Thyroid gland (tissue), 4 donors: ENCODE measurements at places on chromosomes 1 and 21. TPM values are rescaled to one million over a fixed set of nuclear protein-coding genes. Genes with fewer than 3 reads are reported as not detected.

Gene KCNJ15
- total RNA-seq, result 29.2 TPM

Gene CYP4X1
- total RNA-seq, result 8.1 TPM

Gene FOXD3
- 0.24 TPM for total RNA-seq

Gene RPTN
- not detected for total RNA-seq

Gene NBL1
- total RNA-seq, result 70.4 TPM

Gene LAMC1
- 150 TPM for total RNA-seq

Gene RGS8
- total RNA-seq, result 5.9 TPM

Gene CLEC20A
- not detected for total RNA-seq

Gene KAZN
- total RNA-seq, result 15.6 TPM

Gene DDAH1
- total RNA-seq, result 47.2 TPM

Gene ANKRD65
- total RNA-seq, result 2.3 TPM

Gene LRRC38
- not detected for total RNA-seq

Gene SLFNL1
- 1.0 TPM for total RNA-seq

Gene CFHR3
- total RNA-seq, result 1.5 TPM

Gene ZSWIM5
- total RNA-seq, result 15.4 TPM

GRCh38 chr1:81209461-81209860 lies 591.3 kb upstream of the ADGRL2 start:
- no peak for DNase-seq

DNA sequence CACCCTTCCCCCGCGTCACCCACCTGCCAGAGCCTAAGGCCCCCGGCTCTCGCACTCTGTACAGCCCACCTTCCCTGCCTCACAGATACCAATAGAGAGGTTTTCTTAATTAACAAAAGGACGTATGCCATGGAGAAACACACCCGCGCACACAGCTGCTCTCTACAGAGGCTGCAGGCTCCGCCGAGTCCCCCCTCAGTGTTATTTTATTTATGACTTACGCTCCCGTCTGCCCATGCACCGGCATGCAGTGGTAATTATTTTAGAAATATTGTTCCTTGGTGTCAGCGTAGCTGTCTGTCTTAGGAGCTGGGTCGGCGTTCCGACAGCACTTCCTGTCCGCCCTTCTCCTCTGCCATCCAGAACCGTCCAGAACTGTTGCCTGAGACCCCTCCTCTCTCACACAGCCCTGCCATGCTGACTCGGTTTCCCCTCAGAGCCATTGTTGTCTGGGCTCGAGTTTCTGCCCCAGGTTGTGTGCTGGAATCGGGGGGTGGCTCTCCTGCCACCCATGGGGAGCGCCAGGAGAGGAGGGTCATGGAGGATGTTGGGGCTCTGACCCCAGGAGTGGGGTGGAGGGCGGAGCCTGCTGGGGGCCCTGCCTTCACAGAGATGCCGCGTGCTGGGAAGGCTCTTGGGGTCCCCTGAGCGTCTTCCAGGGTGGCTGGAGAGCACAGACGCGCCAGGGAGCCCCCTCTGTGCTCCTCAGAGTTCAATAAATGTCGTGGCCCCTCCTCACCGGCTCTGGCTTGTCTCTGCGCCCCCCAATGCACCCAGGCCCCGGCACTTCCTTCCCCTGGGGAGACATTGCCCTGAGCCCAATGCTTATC lies 39.6 kb upstream of the COL6A1 start:
- no peak for DNase-seq

DNA sequence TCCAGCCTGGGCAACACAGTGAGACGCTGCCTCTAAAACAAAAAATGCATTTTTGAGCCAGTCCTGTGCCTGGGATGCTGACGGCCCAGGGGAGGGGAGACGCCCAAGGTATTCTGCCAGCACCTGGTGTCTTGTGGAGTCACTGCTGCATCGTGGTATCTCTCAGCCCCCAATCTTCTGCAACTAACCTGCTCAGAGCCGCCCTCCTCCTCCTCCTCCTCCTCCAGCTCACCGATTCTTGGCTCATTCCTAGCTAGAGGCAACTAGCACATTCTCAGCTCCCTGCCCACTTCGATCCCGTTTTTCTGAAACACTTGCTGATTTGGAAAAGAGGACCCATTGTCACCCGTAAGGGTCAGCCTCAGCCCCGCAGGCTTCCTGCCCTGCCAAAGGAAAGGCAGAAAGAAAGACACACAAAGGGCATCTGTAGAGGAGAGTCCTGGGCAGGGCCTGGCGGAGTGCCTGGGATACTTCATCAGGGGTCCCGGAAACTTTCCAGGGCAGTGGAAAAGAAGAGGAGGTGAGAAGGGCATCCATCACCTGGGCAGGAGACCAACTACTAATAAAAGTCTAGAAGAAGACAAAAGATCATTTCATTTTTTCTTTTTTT lies 20.7 kb downstream of the GPR157 start:
- DNase-seq, result no peak

- DNase-seq, result peak; percentile 56
These were observed 19.4 kb downstream of the SOAT1 start for GRCh38 chr1:179313004-179313403.

- no peak for DNase-seq
These were observed 13.8 kb downstream of the DMBX1 start for GRCh38 chr1:46503421-46503820.

- DNase-seq, result peak; percentile 64
These were observed 697 bp downstream of the AGO3 start for GRCh38 chr1:35931446-35932157.

GRCh38 chr1:31939484-31940329 lies 1.5 kb upstream of the PTP4A2 start:
- peak; percentile 73 for DNase-seq

DNA sequence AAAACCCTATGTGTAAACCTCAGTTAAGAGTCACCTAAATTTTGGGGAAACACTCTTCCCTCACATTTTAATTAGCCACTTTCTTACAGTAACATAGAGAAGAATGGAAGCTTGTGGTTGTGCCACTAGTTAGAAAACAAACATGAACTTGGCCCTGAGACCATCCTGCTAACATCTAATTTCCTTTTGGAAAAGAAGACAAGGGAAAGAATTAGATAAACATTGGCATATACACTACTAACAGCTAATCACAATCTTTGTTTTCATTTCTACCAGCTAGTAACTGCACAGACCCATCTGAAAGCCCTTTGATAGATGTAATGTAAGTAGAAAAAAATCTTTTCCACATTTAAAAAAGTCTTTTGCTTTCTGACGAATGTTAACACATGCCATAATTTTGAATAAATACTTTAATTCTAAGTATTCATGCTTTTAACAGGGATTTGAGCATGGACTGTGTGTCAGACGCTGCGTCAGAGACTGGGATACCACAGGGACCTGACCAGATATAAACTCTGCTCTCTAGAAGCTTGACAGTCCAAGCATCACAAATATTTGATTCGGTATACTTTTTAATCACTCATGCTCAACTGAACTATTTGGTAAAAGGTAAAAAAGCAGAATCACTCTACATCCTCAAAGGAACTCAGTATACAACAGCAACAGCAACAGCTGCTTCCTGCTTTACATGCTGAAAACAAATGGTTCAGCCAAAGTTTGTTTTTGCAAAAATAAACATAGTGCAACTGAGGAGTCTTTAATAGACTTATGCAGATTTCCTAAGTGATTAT lies 30.2 kb downstream of the DPH5 start:
- no peak for DNase-seq

- DNase-seq, result no peak
These were observed 249.8 kb downstream of the SETD4 start for GRCh38 chr21:35810431-35810970.

DNA sequence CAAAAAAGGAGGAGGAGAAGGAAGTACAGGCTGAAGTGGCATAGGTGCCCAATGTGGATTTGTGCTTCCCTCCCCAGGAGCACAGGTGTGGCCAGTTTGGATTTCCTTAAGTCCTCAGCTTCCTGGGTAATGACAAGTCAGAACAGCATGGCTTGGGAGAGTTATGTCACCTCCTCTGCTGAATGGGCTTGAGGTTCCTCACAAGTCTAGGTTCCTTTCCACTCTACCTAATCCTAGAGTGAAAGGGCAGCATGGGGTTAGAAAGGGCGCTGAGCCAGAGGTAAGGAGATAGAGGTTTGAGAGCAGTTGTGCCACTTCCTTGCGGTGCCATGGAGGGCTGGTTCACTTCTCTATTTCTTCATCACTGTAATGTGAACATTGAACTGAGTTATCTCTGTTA lies 35.5 kb upstream of the IL20 start:
- DNase-seq, result no peak

GRCh38 chr1:203528063-203528462 lies 34.1 kb downstream of the OPTC start:
- no peak for DNase-seq

DNA sequence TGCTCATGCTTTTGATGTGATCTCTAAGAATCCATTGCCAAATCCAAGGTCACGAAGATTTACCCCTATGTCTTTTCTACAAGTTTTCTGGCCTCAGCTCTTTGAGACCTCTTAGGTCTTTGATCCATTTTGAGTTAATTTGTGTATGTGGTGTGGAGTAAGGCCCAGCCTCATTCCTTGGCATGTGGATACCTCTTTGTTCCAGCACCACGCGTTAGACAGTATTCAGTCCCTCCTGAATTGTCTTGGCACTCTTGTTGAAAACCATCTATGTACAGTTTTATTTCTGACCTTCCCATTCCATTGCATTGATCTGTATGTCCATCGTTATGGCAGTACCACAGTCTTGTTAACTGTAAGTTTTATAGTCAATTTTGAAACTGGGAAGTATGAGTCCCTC lies 8.0 kb upstream of the FTCD start:
- DNase-seq, result no peak

DNA sequence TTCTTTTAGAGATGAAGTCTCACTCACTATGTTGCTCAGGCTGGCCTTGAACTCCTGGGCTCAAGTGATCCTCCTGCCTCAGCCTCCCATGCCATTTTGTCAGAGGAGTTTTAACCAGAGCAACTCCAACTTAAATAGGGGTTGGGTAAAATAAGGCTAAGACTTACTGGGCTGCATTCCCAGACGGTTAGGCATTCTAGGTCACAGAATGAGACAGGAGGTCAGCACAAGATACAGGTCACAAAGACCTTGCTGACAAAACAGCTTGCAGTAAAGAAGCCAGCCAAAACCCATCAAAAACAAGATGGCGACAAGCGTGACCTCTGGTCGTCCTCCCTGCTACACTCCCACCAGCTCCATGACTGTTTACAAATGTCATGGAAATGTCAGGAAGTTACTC lies 5.7 kb upstream of the DNAH14 start:
- DNase-seq, result no peak

GRCh38 chr1:53893999-53894636 lies at the start of gene DIO1:
Gene DIO1, plus strand, starts transcription at chr1:53894187. Its CDS starts 24 bp downstream, at chr1:53894211.
- DNase-seq, result peak; percentile 90

DNA sequence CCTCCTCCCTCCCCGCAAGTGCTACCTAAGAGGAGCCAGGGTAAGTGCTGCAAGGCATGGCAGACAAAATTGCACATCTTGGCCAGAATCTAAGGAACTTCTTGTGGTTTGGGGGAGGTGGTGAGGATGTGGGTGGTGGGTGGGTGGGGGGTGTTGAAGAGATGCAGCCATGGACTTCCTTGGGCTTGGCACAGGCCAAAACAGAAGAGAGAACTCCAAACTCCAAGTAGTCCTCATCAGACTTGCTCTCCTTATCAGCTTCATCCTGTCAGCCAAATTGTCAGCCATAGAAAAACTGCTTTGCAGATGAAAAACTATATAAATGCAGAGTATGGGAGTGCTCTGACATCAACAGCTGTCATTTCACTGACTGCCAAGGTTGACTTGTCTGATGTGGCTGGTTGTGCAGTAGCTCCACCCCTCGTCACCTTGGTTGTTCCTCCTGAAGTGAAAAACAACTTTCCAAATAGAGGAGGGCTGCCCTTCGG lies 7.1 kb downstream of the AMIGO1 start:
- no peak for DNase-seq

DNA sequence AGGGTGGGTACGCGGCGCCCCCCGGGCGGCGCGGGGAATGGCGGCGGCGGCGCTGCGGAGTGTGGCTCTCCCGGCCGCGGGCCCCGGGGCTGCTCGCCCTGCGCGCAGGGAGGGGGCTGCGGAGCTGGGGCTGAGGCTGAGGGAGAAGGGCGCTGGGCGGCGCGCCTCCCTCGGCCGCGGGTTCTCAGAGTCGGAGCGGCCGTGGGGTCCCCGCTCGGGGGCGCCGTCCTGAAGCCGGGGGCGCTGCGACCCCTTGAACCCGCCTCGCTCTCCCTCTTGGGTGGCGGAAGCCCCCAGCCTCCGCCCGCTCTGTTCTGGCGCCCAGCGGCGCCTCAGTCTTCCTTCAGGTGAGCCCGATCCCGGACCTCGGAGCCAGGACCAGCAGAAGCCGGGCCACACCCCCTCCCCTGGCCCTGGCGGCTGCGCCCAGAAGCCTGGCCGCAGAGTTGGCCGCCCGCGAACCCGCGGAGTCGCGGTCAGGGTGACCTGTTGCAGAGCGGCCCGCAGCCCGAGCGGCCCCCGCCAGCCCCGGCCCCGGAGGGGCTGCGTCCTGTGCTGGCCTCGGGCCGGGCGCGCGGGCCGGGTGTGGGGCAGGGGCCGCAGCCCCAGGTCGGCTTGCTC lies 532 bp downstream of the RALGPS2 start:
- DNase-seq, result peak; percentile 58

- DNase-seq, result no peak
These were observed 20.7 kb upstream of the KIF1B start for GRCh38 chr1:10189659-10190058.

GRCh38 chr1:15951341-15952153 lies 24.4 kb downstream of the ZBTB17 start:
- no peak for DNase-seq

- peak; percentile 76 for DNase-seq
These were observed 4.8 kb downstream of the UMODL1 start for GRCh38 chr21:42075686-42076471.

GRCh38 chr1:183590244-183591191 lies at the start of gene NCF2:
Gene NCF2, minus strand, starts transcription at chr1:183590459. Its CDS starts 130 bp downstream, at chr1:183590329.
- DNase-seq, result no peak

- peak; percentile 75 for DNase-seq
These were observed 9.0 kb downstream of the IGSF9 start for GRCh38 chr1:159936273-159936904.

- no peak for DNase-seq
These were observed 2.8 kb downstream of the PPIH start for GRCh38 chr1:42660907-42661500.

- peak; percentile 50 for DNase-seq
These were observed 25.2 kb downstream of the FHAD1 start for GRCh38 chr1:15272009-15272781.

DNA sequence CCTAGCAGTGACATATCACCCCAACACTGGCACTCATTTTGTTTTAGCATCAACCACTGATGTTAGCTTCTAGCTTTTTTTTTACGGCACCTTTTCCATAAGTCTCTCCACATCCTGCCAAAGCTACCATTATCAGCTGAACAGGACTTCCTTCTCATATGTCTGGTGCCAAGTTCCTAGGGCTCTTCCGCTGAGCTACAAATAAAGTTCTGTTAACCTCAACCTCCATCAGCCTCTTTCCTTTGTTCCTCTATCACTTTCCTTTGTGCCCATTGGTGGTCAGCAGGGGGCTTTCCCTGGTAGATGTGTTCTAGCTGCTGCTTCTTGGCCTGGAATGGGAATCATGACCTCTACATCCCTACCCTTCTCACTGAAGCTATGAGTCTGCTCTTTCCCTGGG lies 163.8 kb downstream of the FAF1 start:
- DNase-seq, result no peak
